ENCODE measurements at places on chromosomes 3 and 15.

DNA sequence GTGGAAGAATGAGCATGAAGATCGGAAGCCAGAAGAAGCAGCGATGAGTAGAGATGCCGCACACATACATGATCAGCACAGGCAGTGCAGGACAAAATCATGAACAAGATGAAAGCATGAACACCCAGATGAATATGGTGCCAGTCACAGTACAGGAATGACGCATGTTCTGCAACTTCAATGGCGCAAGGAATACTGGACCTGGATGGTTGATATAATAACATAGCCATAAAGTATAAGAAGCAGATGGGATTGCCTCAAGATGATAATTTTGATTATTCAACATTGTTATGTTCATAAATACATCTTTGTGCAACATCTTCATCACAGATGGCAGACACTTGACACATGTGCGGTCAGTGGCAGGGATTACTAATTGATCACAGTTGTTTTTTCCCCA lies 59.7 kb upstream of the SLCO3A1 start:
- no peak for DNase-seq

DNA sequence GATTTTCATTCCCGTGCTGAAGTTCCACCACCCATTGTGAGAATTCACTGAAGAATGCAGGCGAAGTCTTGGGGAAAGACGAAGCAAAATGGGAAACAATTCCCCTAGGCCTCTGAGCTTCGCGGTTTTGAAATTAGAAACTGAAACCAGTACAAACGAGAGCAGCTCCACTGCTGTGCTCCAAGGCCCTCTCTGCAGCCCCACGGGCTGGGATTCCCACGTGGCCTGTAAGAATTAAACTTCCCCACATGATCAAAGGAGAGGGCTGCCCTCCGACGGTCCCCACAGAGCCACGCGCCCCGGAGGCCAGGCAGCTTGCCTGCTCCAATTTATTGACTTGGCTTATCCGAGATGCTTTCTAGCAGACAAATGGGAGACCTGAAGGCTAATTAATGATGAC lies 144.0 kb downstream of the GREM1 start:
- no peak for DNase-seq

- DNase-seq: no peak
These were observed 74.2 kb upstream of the BHLHE40 start for GRCh38 chr3:4904811-4905695.

DNA sequence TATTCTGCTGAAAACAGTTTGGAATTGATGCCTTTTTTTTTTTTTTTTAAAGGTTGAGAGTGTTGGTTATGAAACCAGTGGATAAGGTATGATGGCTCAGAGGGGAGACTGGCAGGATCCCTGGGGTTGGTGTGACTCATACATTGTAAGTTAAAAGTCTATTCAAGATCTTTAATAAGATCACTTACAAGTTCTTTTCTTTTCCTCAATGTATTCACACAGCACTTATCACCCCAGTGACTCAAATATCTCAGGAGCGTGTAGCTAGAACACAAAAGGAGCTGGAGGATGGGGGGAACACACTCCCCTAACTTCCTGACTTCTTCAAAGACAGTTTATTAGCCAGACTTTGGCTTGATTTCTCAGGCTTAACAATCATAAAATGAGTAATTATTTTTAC lies 285.3 kb downstream of the SV2B start:
- DNase-seq: no peak

GRCh38 chr3:39668420-39668819 lies 141.0 kb upstream of the MYRIP start:
- DNase-seq: no peak

- no peak for DNase-seq
These were observed 3.9 kb upstream of the RBSN start for GRCh38 chr3:15102836-15103235.

DNA sequence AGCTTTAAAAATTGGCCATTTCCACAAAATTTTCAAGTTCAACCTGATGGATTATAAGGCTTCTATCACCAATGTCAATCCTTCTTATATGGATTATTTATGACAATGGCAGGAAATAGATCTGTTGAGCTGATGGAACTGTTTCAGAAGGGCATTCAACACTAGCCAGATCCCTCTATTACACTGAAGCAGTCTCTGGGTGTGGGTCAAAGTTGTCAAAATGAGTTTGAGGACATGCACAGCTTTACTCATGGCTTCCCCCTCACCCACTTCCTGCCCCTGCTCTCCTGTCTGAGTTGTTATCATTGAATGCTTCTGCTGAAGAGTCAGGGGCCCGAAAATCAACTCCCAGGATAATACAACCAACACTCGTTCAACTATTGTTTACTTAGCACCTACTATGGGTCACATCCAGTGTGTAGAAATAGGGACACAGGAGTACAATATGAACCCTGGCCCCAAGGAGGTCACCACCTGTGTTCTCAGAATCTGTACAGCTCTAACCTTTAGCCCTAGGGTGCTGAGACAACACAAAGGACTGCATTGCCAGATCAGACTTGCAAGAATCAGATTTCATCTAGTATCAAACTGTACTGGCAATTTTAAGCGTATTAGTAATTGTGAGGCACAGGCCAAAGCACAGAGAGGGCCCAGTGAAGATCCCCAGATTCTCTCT lies 41.7 kb upstream of the FAM3D start:
- DNase-seq: no peak

GRCh38 chr3:123552095-123552714 lies 32.6 kb downstream of the HACD2 start:
- DNase-seq: no peak

GRCh38 chr3:167773584-167773983 lies 38.1 kb downstream of the SERPINI1 start:
- no peak for DNase-seq

- DNase-seq: no peak
These were observed 878.8 kb upstream of the GBE1 start for GRCh38 chr3:82640254-82640653.

DNA sequence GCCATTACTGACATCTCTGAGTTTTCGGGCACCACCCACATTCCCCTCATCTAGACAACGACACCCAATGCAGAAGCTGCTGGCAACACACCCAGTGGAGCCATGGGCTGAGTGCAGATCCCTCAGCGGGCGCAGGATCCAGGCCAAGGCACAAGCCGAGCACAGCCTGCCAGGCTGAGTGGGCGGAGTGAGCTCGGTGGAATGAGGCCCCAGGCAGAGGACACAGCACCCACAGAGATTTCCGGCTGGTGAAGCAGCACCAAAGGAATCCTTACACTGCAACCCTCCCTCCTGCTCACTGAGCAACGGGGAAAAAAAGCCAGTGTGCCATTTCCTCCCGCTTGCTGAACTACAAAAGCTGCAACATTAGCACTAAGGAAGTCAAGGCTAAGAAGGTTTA lies 34.3 kb downstream of the ZMAT3 start:
- no peak for DNase-seq

GRCh38 chr15:52963865-52964264 lies 173.7 kb upstream of the ONECUT1 start:
- DNase-seq: no peak

GRCh38 chr15:96947296-96948229 lies 617.1 kb downstream of the NR2F2 start:
- DNase-seq: no peak

GRCh38 chr3:111610612-111611054 lies 15.5 kb upstream of the ZBED2 start:
- DNase-seq: no peak

GRCh38 chr3:6989608-6990291 lies 128.8 kb downstream of the GRM7 start:
- no peak for DNase-seq

GRCh38 chr3:157493627-157494550 lies 9.3 kb downstream of the VEPH1 start:
- DNase-seq: no peak

GRCh38 chr15:40338041-40338657 lies 2.6 kb downstream of the CCDC9B start:
- peak; percentile 66 for DNase-seq

DNA sequence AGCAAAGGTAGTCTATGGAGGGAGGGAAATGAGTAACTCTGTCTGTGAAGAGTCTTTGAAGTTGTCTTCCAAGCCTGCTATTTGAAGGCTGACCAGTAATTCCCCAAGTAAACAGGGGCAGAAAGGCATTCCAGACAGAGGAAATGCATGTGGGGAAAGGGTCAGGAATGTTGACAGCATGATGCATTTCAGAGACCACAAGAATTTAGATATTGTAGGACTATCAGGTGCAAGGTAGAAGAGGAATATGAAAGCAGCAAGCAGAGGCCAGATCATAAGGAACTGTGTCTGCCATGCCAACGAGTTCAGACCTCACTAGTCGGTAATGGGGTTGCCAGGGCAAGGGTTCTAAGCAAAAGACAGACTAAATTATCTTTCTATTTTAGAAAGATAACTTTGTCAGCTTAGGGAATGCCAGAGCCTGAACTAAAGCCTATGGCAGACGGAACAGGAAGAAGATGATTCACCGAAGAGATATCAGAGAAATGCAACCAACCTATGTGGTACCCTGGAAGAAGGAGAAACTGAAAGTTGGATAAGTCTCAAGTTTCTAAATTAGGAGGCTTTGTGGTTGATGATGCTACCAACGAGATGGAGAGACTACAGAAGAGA lies 327.0 kb upstream of the RORA start:
- no peak for DNase-seq

GRCh38 chr3:194005930-194006501 lies 129.9 kb upstream of the HES1 start:
- DNase-seq: no peak

- DNase-seq: no peak
These were observed 91.5 kb downstream of the ITPR1 start for GRCh38 chr3:4584456-4585249.

GRCh38 chr3:20424086-20424485 lies 238.1 kb upstream of the SGO1 start:
- no peak for DNase-seq

GRCh38 chr3:191283400-191283799 lies 45.8 kb upstream of the CCDC50 start:
- DNase-seq: no peak

DNA sequence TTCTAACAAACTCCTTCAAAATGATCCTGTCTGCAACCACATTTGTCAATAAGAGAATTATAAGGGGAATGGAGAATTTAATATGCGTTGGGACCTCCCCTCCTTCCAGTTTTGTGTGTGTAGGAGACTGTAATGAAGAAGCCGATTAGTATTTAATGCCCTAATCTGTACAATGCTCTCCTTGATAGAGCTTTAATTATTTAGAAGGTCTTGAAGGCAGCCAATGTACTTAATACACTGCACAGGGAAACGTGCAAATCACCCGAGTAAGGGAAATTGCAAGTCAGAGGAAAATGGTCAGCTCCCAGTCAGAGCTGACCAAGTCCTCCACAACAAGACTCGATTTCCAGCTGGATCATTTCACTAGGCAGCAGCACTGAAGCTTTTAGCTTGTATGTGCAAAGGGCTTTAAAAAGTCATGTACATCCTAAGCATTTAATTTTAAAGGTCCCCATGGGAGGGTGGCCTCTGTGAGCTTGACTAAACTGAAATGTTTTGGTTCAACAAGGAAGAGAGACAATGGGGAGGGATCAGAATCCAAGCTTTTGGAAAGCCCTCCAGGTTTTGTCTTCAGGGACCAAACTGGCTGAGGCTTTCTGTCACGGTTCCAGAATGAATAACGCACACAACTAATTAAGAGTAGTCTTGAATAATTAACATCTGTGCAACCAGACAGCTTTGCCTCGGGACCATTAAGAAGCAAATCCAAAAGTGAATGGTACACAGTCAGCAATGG lies 159.8 kb upstream of the MITF start:
- no peak for DNase-seq

DNA sequence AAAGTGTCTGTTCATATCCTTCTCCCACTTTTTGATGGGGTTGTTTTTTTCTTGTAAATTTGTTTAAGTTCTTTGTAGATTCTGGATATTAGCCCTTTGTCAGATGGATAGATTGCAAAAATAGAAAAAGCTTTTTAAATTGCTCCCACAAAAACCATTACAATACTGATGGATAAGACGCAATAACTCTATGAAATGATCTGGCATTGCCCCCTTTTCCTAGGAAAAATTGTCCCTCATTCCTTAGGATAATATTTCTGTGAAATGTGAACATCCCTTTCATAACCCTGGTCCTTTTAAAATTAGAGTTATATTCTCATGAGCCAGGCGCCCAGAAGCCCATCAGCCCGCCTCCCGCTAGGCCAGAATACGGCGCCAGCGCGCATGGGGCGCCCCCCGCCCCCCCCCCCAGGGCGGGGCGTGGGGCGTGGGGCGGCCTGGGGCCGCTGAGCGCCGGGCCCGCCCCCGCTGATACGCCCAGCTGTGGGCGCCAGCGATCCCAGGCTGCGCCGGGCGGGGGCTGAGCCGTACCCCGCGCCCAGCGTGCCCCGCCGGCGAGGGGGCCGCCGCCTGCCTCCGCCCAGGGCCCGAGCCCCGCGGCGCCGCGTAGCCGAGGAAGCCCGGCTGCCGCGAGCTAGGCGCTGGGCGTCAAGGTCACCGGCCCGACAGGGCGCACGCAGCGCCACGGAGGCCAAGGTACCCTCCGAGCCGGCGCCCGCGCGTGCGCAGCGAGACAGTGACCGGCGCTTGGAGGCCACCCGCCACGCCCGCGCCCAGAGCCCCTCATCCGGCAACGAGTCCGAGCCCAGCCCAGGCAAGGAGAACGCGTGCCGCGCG lies 11.1 kb upstream of the ROPN1B start:
- no peak for DNase-seq

DNA sequence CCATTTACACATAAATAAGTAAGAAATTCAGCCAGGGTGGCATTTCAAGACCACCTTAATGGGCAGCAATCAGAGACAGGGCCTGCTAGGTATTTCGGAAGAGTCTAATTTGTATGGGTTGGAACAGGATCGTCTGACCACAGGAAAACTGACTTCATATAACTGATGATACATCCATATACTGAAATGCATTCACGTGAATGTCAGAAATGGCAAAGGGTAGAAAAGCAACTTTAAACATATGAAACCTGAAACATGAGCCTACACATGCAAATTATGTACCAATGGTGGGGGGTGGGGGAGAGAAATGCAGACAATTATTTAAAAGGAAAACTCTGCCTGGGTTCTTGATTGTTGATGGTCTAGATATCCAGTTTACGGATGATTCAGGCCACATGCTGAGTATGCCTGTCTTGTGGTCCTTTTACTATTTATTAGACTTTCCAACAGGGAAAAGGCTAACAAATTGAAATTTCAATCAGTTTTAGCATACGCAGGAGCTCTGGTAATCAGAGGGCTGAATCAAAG lies 582.2 kb downstream of the FOXP1 start:
- DNase-seq: no peak

DNA sequence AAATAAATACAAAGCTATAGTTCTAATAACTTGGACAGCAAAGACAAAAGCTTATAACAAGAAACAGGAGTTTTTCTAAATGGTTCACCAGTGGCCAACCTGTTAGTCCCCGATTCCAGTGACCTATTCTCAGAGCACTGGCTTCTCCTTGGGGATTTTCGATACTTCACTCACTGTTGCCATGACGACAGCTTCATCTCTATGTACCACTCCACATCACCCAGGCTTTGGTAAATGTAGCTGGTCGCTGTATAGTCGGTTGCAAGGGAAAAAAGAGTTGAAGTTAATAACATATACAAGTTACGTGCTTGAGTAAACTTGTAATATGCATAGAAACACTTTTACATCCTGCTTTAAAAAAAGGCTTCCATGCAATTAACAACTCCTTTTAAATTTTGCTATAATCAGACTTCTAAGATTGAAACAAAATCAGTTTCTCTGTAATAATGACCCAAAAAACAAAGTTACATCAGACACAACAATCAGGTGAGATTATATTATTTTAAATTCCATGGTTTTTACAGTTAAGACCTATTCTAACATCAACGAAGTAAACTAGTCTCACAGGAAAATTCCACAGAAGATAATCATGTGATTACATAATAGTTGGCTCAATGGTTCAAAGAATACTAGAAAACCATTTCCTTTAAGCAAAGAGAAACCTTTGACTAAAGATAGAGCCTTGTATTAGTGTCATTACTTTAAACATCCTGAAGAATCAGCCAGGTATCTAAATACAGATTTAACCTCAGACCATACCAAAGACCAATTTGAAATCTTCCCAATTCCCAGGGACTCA lies 2.9 kb downstream of the CCNL1 start:
- DNase-seq: no peak

Data from pancreas (tissue), 10 donors.